ENCODE measurements at places on chromosomes 3 and 15.

DNA sequence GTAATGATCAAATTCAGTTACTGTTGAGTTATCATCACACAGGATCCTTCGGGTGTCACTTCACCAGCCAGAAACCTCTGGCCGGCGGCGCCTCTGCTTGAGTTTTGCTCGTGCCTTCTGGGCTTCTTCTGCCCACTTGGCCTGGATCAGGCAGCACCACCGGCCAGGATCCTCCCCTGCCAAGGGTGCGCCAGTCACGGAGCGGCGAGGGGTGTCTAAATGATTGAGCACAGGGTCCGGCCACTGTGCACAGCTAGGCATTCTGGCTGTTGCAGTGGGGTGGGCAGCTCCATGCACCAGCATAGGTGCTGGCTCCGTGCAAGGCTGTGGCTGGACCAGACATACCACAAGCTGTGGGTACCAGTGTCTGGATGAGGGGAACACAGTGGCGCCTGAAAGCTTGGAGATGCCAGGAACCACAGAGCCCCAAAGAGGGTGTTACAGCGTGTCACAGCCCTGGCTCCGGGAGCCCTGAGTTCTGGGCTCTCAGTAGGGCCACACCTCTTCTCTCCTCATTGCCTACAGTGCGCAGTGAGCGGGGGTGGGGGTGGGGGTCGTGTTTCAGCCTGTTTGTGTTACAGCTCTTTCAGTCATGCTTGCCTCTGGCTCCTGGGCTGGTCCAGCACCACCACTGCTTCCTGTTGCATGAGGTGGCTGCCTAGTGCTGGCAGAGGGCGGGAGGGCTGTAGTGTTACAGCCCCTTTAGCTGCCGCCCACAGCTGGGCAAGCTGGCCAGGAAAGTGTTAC lies 169.4 kb downstream of the FNDC3B start:
- no peak for DNase-seq

DNA sequence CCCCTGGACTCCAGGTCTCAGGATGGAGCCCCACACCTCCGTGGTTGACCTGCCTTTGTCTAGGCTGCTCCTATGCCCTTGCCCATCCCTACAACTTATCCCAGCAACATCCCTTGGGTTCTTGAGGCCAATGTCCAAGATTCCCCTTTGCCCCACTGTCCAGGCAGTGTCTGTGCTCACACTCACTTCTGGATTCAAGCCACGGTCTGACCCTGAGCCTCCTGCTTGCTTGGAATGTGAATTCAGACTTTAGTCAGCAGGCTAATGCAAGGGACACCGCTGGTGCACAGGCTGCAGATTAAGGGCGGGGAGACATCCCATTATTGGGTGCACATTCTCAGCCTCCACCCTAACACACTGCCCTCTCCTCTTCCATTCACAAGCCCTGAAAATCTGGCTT lies 154.1 kb downstream of the WNT5A start:
- DNase-seq: no peak

DNA sequence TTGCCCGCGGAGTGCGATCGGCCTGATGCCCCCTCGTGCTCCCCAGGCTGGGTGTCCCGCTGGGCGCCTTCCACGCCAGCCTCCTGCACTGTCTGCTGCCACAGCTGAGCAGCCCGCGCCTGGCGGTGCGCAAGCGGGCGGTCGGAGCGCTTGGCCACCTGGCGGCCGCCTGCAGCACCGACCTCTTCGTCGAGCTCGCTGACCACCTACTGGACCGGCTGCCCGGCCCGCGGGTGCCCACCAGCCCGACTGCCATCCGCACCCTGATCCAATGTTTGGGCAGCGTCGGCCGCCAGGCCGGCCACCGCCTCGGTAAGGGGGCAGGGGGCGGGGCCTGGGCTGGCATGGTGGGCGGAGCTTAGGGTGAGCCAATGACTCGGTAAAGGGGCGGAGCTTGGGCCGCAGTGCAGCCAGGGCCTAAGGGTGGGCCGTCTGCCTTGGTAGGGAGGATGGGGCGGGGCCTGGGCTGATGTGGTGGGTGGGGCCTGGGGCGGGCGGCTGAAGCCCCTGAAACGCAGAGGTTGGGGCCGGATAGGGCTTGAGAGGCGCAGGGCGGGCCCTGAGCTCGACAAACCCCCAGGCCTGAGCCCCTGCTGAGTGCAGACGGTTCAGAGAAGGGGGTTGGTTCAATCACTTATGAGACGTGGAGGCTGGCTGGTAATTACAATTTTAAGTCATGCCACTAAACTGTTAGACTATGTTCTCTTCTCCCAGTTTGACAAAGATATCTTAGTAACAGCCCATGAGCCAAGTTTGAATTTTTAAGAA lies 13.7 kb downstream of the CAND2 start:
- peak; percentile 68 for DNase-seq

GRCh38 chr3:130895690-130896488 lies 2.0 kb downstream of the ATP2C1 start:
- no peak for DNase-seq

DNA sequence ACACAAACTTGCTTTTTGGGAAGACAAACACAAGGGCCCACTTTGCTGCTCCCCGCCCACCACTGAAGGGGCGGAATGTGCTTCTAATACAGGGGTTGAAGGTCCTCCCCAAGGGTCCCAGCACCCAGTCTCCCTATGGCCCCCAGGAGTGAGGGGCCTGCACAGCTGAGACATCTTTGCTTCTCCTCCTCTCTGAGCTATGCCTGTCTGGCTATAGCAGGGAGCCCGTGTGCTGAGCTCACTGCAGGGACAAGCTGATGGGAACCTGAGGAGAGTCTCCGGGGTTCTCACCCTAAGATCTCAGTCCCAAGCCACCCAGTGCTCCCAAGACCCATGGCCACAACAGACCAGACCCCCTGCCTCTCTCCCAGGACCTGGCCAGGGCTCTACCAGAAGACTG lies 61.1 kb upstream of the ACAN start:
- DNase-seq: no peak

GRCh38 chr3:10716964-10717363 lies 99.1 kb upstream of the SLC6A11 start:
- no peak for DNase-seq

- no peak for DNase-seq
These were observed 101.3 kb downstream of the ETFA start for GRCh38 chr15:76209942-76210341.

DNA sequence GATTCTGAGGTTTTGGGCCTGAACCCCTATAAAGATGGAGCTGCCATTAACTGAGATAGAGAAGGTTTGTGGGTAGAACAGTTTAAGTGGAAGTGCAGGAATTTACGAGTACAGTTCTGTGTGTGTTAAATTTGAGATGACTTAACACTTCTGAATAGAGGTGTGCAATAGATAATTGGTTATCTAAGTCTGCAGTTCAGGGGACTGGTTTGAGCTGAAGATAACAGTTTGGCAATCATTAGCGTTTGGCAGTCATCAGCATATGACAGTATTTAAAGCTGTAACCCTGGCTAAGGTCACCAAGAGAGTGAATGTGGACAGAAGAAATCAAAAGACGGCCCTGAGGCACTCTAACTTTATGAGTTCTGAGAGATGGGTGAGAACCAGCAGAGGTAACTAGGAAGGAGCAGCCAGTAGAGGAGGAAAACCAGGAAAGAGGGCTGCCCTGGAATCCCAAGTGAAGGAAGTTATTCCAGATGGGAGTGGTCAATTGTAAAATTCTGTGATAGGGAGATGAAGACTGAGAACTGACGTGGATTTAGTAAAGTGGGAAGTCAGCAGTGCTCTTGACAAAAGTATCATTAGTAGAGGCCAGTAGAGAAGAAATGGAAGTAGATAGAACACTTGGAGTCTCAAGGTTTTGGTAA lies 8.1 kb downstream of the MYNN start:
- DNase-seq: no peak

- DNase-seq: no peak
These were observed 8.9 kb downstream of the ADCY5 start for GRCh38 chr3:123439806-123440580.

- no peak for DNase-seq
These were observed 1.5 kb upstream of the GPX1 start for GRCh38 chr3:49359623-49360022.

- no peak for DNase-seq
These were observed 29.7 kb upstream of the MTMR10 start for GRCh38 chr15:31021067-31021665.

- DNase-seq: peak; percentile 90
These were observed at the start of gene SNRK for GRCh38 chr3:43286115-43286840. SNRK (plus strand) TSS chr3:43286540; CDS start chr3:43303204, 16,664 bp downstream.

DNA sequence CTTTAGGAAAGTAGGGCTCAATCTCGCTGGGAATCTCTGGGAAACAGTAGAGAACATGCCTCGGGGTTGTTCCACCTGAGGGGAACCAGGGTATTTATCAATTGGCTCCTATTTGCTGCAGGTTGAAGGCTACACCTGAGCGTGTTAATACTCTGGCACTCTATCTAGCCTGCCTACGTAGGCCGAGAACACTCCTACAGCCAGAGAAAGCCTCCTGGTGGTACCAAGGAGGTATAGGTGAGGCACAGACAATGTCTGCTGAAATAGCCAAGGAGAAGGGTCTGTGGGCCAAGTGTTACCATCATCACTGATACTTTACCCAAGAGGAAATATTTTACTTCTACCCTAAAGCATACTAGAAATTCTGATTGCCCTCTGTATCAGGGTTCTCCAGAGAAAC lies 341.0 kb upstream of the UBE2E2 start:
- DNase-seq: peak; percentile 4

DNA sequence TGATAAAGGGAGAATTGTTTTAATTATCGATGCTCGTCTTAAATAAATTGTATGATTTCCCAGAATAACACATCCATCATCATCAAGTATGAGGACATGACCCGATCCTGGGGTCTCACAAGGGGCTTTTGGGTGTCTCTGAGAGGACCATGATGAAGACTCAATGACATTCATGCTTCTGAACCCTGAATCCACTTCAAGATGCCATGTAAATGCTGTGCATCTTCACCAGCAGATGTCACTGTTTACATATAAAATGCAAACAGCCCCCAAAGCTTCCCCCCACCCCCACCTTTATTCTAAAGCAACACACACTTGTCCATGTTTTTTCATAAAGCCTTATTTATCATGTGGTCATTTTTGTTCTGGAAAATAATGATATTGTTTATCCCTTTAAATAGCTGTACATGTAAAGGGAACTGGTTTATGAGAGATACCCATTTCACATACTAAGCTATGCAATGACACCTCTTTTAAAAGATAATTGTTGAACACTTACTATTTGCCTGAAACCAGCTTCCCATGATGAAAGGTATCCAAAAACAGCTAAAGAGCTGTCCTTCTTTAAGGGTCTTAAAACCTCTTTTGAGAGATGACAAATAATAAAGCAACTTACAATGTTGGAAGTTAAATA lies 69.7 kb upstream of the UBE3A start:
- DNase-seq: peak; percentile 28

DNA sequence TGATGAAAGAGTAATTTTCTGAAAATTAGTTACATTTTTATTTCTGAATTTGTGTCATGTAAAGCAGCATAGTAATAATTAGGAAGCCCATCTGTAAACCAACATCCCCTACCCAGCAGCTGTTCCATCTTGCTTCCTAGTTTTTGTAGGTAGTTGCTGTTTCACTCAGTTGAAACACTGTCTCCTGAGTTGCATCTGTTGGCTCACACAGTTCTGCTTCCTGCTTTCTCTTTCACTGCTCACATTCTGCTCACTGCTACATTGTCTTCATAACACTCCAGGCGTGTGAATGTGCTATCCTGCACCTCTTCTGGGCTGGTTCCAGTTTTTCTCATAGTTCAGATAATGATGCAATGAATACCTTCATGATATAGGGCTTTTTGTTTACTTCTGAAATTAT lies 123.4 kb downstream of the EPHB1 start:
- DNase-seq: no peak

GRCh38 chr3:71584394-71585011 lies 975 bp upstream of the FOXP1 start:
- no peak for DNase-seq

DNA sequence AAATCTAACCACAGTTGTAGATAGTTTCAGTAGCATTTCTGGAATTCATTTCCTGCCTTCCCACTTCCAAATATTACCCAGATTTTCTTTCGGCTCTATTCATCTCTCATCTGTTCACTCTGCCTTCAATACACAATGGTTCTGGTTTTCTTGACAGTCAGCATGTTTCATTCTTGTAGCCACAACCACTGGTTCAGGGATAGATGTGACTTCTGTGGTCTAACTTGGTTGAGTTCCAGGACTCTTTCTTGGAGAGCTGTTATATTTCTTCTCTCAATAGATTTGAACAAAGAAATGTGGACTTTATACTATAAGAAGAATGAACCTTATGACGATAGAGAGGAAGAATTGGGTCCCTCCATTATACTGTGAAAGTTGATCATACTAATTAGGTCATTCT lies 228.8 kb downstream of the NSUN3 start:
- no peak for DNase-seq

GRCh38 chr3:69747511-69748258 lies 8.4 kb downstream of the MITF start:
- DNase-seq: no peak

DNA sequence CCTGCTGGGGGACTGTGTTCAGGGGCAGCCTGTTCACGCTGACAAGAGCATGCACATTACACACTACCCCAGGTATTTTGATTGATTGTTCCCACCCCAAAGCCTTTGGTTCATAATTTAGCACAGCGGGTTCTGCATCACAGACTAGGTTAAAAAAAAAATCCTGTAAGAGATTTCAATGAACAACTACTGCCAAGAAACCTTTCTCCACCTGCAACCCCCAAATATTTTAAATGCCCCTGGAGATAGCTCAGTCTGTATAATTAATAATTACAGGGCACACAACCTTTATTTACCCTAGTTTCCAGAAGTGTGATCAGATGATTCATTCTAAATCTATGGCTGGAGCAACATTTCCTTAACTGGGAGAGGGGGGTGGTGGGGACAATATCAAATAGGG lies 87.6 kb downstream of the NR2F2 start:
- DNase-seq: no peak

- DNase-seq: no peak
These were observed 12.1 kb downstream of the SGO1 start for GRCh38 chr3:20173844-20174410.

GRCh38 chr15:89356634-89357298 lies 22.1 kb upstream of the POLG start:
- peak; percentile 66 for DNase-seq

GRCh38 chr15:98753726-98754656 lies 105.7 kb downstream of the IGF1R start:
- DNase-seq: no peak

DNA sequence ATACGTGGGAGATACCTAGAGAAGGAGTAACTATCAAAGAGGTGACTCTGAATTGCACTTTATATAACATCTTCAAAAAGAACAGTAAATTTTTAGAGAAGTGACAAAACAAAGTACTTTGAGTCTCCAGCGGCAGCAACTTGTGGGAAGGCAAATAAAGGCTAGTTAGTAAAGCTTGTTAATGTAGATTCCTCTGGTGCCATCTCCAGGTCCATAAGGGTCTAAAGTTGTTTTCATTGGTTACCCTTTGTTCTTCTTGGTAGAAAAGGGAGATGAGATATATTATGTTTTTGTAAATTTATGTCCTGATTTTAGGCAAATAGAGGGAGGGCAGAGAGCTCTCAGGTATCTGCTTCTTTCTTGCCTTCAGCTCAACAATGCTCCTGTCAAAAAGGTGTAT lies 161.6 kb downstream of the MYRIP start:
- DNase-seq: no peak

GRCh38 chr15:80333261-80333660 lies 70.9 kb upstream of the ARNT2 start:
- no peak for DNase-seq
